Forelimb muscle (tissue), 1 donor: ENCODE measurements at places on chromosomes 4 and X. TPM values are rescaled to one million over a fixed set of nuclear protein-coding genes. Genes with fewer than 3 reads are reported as not detected.

PSAPL1 gene
- not detected for polyA plus RNA-seq

- DNase-seq: no peak
Measured at GRCh38 chr4:107037199-107037584, 1.1 kb upstream of the DKK2 start.

- no peak for DNase-seq
Measured at GRCh38 chr4:143555676-143556075, 42.2 kb downstream of the SMARCA5 start.

GRCh38 chr4:39427520-39428114 is 20.9 kb downstream of the KLB start:
- no peak for DNase-seq

GRCh38 chr4:833156-833555 is 7.2 kb upstream of the CPLX1 start:
- no peak for DNase-seq

GRCh38 chr4:76950052-76950955 is 752 bp downstream of the SEPTIN11 start:
- DNase-seq: no peak

- no peak for DNase-seq
Measured at GRCh38 chr4:23039818-23040217, 347.1 kb downstream of the GBA3 start.

DNA sequence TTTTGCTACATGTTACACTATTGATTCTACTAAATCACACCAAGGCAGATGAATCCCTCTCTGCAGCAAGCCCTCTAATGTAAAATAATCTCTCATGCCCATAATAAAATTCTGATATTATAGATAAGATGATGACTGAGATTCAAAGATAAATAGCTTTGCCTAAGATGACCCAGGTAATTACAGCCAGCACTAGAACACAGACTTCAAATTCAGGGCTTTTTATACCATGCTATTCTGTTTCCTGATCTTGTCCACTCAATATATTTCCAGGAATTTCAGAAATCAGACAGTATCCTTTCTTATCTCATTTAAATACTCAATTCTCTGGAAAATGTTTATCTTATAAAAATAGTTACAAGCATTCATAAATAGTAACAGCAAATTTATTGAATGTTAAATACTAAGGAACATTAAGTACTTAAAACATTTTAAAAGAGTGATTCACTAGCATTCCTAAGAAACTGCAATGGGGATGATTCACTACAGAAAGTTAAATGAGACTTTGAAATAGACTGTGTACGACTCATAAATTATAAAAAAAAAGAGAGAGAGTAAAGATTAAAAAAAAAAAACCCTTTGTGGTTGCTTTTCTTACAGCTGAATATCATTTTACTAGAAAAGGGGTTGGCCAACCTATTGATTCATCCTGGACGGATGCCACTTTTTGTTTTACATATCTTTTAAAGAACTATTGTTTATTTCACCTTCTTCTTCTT is 45.8 kb upstream of the IL21 start:
- DNase-seq: no peak

DNA sequence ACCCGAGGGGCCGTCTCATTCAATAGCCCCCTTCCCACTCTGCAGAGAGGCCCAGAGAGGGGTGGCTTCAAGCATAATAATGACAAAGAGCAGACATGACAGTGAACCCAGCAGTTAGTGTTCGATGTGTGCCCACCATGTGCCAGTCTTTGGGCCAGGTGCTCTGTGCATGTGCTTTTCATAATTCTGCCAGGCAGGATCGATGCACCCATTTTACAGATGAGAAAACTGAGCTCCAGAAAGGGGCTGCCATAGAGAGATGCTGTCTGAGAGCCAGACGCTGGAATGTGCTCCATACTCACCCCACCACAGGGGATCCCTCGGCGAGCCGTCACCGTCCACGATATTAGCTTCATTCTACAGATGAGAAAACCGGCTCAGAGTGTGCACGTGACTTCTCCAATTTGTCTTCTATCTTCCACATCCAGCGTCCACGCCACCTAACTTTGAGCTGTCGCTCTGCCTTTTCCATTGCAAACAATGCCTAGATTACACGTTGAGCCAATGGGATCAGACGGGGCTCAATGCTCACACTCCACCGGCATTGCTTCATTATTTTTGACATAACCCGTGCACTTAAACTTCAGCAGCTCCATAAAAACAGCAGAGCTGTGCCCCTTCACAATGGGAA is 8.2 kb downstream of the ADRA2C start:
- no peak for DNase-seq

PLS3 gene
- 76.7 TPM for polyA plus RNA-seq

GRCh38 chr4:118081434-118081833 is 47.1 kb downstream of the NDST3 start:
- no peak for DNase-seq

TECRL gene
- 34.8 TPM for polyA plus RNA-seq

- no peak for DNase-seq
Measured at GRCh38 chr4:185112104-185112503, 31.0 kb upstream of the SLC25A4 start.
